Astrocyte (in vitro differentiated cells and primary cell): ENCODE measurements at places on chromosomes 13 and 19.
A peak's percentile ranks its signal among the peaks of the same experiment; 100 is the strongest.

GRCh38 chr13:34411177-34411576, 530.9 kb upstream of the NBEA start:
- DNase-seq, result no peak

- DNase-seq, result no peak
Measured at GRCh38 chr19:41288673-41289530, 21.1 kb upstream of the CCDC97 start.

- DNase-seq, result no peak
Measured at GRCh38 chr13:87792878-87793277, 121.7 kb downstream of the SLITRK5 start.

DNA sequence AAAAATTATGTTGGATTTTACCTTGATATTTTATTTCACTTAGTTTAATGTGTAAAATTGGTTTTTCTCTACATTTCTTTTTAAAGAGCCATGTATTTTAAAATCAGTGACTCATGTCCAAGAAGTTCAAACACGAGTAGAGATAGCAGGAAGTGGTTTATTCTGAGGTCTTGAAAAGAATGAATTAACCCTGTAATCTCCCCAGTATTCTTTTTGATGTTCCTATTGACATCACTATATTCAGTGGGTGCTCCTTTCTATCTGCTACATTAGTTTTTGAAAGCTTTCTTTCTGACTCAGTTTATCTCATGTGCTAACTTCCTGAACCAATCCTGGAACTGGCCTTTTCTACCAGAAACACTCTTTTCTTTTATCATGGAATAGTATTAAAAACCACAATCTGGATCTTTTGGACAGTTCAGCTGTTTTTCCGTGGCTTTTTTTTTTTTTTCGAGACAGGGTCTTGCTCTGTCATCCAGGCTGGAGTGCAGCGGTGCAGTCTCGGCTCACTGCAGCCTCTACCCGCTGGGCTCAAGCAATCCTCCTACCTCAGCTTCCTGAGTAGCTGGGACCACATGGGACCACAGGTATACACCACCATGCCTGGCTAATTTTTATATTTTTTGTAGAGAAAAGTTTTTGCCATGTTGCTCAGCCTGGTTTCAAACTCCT, 114.9 kb downstream of the PCCA start:
- peak; percentile 86 for DNase-seq

- no peak for DNase-seq
Measured at GRCh38 chr13:95471960-95472359, 80.6 kb upstream of the CLDN10 start.

DNA sequence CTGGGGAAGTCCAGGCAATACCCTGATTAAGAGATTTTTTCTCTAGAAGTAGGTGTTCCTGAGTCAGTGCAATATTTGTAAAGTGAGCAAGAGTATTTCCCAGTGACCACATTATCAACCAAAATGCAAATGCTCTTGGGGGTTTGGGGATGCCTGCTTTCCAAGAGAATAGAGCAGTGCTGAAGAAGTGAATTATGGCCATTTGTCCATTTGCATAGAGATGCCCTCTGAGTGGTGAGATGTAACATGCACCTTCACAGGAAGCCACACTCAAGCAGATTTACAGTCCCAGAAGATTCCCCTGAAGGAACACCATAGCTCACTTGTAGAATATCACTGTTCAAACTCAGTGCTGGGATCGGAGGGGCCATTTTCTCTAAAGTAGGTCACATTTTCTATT, 71.8 kb downstream of the TNFSF11 start:
- DNase-seq, result no peak

- DNase-seq, result no peak
Measured at GRCh38 chr13:113665597-113666328, 1.3 kb upstream of the GRK1 start.

- DNase-seq, result peak; percentile 10
Measured at GRCh38 chr19:10173527-10173926, 21.2 kb downstream of the DNMT1 start.

GRCh38 chr19:52214241-52214640, 24.4 kb downstream of the PPP2R1A start:
- peak; percentile 10 for DNase-seq
